Ecto neural progenitor cell (in vitro differentiated cells): ENCODE measurements at places on chromosomes 12 and 14.

DNA sequence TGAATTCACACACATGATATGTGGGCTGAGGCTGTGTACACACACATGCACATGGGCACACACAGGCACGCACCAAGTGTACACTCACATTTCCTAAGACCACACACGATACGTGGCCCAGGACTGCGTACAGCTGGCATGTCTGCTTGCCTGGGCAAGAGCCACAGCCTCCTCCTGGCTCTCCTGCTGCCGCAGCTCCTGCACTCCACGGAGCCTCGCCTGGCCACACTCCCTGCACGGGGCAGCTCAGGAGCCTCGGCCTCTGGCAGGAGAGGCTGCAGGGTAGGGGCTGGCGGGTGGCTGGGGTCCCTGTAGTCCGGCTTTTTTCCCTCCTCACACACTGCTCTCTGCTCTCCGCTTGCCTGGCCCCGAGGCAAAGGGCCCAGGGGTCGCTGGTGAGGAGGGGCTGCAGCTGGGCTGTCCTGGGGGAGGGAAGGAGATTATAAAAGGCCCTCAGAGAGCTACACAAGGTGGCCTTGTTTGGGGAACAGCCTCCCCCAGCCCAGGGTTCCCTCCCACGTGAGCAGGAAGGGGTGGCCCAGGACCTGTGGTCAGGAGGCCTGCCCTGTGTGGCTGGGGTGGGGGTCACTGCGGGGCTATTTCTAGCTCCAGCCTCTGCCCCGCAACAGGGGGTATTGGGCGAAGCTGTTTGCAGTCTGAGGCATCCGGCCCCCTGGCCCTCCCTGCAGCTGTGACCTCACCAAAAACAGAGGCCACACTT, 89.0 kb upstream of the SFSWAP start:
- peak; percentile 85 for DNase-seq

- DNase-seq = no peak
These were observed 11.9 kb downstream of the NRDE2 start for GRCh38 chr14:90319634-90320541.

- DNase-seq = no peak
These were observed 87.0 kb downstream of the SAMD4A start for GRCh38 chr14:54653712-54654469.

- DNase-seq = no peak
These were observed 122.2 kb downstream of the CRACR2A start for GRCh38 chr12:3630621-3631271.

DNA sequence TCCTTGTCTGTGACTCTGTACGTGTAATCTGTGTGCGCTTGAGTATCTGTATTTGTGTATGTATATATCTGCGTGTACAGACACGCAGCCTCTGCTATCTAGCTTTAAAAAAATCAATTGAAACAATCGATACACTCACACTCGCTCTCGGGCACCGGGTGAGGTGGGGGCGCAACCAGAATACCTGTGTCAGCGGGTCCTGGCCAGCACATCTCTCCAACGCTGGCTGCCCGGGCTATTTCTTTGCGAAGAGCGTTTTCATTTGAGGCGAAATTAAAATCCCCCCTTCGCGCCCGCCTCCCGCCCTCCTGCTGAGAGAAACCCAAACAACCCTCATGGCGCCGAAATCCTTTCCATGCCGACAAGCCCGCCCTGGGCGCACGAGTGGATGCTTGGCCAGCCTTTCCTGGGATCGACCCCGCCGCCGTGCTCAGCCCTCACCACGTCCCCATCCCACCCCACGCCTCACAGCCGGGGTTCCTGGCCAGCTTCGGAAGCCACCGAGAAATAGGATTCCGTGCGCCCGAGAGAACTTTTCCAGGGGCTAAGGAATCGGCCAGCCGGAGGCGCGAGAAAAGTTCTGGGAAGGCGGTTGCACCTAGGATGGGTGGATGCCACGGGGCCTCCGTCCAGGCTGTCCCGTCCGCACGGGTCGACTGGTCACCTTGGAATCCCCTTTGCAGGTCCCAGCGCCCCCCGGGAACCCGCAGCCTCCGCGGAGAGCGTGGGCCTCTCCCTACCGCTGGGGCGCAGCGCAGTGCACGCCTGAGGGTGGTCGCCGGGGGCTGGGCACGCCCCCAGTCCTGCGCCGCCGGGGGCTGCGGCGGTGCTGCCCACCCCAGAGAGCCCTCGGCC, 1.0 kb downstream of the ZDHHC22 start:
- no peak for DNase-seq

GRCh38 chr12:31832740-31833729, 104.2 kb upstream of the AMN1 start:
- DNase-seq = no peak

DNA sequence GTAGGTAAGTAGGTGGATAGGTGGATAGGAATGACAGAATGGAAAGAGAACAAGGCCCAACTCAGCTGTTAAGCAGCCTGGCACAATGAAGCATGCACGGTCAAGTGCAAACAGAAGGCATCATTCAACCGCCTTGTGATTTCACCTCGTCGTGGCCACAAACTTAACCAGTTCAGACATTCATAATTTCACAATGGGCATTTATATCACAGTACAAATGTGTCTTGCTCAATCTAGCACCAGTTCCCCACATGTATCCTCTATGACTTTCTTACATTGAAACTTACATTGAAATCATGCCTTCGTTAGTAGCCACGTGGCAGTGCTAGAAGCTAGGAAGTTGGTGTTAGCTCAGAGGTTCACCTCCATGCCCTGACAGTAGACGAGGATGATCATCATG, 207.5 kb downstream of the ETV6 start:
- no peak for DNase-seq

GRCh38 chr12:6742834-6743233, 10.1 kb downstream of the MLF2 start:
- DNase-seq = no peak

- DNase-seq = no peak
These were observed 123.1 kb upstream of the KRR1 start for GRCh38 chr12:75634244-75635222.

GRCh38 chr14:102683399-102684297, 91.2 kb downstream of the RCOR1 start:
- DNase-seq = no peak

DNA sequence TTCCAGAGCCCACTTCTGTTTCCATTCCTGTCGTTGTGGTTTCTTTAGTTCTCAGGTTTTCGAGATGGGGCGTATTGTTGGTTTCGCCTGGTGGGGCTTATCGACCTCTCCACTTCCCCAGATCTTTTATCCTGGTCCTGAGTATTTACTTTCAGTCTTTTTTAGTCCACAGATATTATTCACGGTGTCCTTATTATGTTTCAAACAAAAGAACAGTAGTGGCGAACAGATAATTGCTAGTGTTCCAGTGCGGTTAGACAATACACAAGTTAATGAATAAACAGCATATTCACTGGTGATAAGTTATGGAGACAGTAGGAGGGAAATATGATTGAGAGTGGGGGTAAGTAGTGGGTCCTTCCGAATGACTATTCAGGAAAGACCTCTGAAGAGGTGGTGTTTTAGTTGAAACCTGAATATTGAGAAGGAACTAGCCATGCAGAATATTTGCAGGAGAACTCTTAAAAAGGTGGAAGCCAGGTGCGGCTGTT, 668 bp downstream of the TMEM260 start:
- DNase-seq = no peak

DNA sequence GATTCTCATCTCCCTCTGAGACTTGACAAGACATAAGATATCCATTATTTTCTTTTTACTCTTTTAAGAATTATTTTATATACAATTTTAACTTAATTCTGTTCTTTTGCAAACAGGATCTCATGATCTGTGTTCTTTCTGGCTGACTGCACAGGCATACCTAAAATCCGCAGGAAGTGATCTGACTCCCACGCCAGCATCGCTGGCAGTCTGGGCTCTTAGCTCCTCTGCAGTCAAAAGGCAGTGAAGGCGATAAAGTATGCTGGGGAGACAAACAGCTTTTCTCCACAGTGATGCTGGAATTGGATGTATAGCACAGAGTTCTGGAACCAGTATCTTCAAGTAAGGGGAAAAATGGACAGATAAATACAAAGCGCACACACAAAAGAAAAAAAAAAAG, 52.4 kb downstream of the DICER1 start:
- DNase-seq = no peak

DNA sequence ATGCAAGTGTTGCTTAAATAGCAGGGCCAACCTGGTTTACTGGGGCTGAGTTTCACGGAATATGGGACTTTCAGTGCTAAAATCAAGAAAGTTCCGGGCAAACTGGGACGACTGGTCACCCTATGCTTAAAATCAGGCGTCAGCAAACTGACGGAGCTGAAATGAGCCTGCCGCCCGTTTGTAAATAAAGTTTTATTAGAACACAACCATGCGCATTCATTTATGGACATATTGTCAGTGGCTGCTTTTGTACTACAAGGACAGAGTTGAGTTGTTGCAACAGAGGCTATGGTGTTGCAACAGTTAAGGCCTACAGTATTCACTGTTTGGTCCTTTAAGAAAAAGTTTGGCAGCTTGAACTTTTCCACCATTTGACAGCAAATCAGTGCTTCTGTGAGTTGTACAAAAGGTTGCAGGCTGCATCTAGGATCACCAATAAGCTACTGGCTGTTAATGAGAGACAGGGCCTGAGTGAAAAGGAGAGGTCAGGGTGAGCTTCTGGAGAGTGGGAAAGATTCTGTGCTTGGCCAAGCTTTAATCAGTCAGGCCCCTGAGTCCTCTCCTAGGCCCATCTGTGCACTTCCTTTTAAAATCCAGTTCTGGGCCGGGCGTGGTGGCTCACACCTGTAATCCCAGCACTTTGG, 13.3 kb downstream of the SELPLG start:
- DNase-seq = no peak

DNA sequence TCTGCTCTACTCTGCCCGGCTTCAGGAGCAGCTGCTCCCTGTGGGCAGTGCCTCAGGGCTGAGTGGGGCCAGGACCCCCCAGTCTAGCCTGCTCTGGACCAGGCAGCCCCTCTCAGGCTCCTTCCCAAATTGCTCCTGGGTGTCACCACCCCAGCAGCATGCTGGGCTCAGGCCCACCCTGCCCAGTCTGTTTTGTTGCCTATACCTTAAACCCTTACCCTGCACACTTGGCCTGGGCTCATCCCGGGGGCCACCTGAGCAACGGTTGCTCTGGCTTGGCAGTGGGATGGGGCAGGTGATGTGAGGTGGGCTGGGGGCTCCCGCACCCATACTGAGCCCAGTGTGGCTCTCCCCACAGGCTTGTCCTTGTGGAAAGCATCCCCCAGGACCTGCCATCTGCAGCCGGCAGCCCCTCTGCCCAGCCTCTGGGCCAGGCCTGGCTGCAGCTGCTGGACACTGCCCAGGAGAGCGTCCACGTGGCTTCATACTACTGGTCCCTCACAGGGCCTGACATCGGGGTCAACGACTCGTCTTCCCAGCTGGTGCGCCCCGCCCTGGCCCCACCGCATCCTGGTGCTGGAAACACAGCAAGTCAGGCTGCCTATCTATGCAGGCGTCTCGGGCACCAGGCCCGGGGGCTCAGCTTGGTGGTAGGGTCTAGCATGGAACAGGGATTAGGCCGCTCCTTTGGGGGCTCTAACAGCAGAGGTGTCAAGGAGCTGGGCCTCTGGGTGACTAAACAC, 3.9 kb downstream of the PLD4 start:
- DNase-seq = no peak

- no peak for DNase-seq
These were observed 39.4 kb downstream of the IFNG-AS1 start for GRCh38 chr12:68028647-68029046.

DNA sequence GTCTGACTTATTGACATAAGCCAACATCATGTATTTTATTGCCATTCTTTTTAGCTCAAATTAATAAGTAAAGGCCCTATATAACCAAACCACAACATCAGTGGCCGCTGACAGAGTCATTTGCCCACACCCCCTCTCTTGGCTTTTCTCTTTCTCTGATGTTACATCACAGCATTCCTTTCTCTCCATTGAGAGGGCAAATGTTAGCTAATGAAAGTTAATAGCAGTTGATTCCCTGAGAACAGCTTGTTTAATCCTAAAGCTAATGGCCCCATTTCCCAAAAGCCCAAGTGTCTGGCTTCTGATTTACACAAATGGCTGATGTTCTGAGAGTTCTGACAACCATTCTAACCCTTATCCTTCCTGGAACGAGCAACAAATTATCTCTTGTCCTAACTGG, 308.8 kb downstream of the SNAPC1 start:
- DNase-seq = no peak

GRCh38 chr14:88919502-88919901, 95.1 kb downstream of the TTC8 start:
- no peak for DNase-seq
